ENCODE measurements at places on chromosomes 1 and 21.

DNA sequence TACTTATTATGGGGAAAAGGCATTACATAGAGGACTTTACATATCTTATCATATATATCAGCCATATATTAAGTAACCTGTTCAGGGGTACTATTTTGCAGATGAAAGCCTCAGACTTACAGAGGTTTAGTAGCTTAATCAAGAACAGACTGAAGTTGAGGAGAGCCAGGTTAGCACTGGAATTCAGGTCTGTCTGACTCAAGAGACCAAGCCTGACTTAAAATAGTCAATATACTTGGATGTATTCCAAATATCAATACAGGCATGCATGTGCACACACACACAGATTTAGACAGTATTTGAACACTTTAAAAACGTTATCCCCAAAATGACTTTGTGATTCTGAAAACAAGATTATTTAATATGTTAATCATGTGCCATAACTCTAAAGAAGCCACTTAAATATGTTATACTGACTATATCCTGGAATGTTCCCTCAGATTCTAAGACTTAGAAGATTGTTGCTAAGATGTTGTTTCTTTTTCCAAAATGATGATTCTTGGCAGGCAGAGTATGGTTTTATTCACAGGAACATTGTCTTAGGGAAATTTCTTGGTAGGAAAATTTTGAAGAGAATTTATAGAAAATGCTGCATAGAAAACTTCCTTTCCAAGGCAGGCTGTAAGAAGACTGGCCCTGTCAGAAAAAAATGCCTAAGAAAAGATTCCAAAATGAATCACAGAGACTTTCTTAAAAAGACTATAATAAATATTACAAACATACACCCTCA lies 61.6 kb downstream of the ADAMTS1 start:
- DNase-seq: no peak

DNA sequence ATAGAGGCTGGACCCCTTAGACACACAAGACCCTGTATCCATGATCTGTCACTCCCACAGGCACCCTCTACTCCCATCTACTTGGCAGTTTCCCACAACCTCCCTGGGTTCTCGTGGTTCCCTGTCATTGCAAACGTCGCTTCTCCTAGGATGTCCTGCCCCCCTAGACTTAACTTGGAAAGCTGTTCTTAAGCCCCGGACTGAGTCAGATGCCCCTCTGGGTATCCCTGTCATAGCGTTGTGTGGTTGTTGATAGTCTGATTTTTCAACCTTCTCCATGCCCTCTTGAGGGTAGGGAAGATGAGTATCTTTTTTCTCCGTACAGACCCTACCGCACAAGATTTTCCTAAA lies 11.8 kb downstream of the RCC1 start:
- no peak for DNase-seq

- DNase-seq: no peak
These were observed 31.2 kb downstream of the SDC3 start for GRCh38 chr1:30877205-30877912.

DNA sequence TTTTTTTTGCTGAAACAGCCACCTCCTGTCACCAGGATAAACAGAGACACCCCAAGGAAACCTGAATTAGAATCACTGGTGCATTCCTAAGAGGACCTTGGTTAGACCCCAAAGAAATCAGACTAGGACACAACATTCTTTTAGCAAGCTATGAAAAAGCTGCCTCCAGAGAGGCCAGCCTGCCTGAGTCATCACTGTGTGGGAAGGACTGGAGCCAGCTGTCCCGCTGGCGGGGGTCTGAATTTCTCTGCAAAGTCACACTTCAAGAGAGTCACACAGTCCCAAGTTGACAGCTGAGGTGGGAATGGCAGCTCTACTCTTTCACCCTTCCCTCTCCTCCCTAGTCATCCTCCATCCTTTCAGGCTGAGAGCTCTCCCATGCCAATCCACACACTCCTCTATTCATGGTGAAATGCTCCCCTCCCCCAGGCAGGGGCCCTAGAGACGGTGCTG lies 405.0 kb upstream of the POU3F1 start:
- no peak for DNase-seq

GRCh38 chr21:32708069-32708468 lies 19.7 kb downstream of the SYNJ1 start:
- DNase-seq: no peak

DNA sequence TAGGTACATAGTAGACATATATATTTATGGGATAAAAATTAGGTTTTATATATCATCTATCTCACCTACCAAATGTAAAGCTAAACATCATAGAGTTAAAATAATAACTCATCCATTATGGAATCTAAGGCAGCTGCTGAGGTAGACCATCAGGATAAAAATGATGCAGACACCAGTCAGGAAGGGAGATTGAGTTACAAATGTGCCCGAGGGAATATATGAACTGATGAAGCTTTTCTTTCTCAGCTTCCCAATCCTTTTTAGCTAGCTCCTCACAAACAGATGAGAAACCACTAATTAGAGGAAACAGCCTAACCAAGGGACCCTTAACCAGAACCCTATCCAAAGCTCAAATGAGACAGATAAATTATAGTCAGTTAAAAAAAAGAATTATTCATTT lies 20.9 kb downstream of the TTLL7 start:
- DNase-seq: peak; percentile 46

DNA sequence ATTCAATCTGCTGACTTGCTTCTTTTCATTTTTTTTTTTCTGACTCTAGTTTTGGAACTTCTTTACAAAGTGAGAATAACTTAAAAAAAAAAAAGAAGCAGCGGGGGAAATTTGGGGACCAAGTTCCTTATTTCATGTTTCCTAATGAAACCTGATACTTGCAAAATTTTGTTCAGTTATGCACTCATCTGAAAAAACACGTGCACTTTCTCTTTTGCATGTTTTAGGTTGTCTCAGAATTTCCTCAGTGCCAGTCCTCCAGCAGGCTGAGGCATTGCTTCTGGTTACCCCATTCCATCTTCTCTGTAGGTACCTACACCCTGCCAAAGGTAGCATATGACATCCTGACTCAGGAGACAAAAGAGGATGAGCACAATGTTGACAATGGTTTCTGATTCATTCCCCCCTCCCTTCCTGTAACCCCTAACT lies 299.7 kb downstream of the GRIK1 start:
- no peak for DNase-seq

- no peak for DNase-seq
These were observed 46.5 kb downstream of the KCNAB2 start for GRCh38 chr1:6092211-6092610.

GRCh38 chr21:35281956-35282355 lies 232.9 kb upstream of the RUNX1 start:
- no peak for DNase-seq

- DNase-seq: no peak
These were observed 10.3 kb upstream of the ADARB1 start for GRCh38 chr21:45064091-45064490.

DNA sequence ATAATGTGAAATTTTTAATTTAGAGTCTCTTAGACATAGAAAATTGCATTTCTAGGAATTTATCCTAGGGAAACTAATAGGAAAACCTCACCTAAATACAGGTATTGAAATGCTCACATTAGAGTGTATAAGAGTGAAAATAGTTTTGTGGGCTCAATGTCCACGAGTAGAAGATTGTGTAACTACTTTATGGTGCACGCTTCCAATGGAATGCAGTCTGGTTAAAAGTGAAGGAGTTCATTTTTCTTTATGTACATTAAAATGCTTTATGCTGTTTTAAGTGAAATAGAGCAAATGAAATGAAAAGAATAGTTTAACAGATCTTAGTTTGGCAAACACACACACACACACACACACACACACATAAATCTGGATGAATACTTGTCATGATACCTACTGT lies 278.2 kb downstream of the USP25 start:
- DNase-seq: no peak

DNA sequence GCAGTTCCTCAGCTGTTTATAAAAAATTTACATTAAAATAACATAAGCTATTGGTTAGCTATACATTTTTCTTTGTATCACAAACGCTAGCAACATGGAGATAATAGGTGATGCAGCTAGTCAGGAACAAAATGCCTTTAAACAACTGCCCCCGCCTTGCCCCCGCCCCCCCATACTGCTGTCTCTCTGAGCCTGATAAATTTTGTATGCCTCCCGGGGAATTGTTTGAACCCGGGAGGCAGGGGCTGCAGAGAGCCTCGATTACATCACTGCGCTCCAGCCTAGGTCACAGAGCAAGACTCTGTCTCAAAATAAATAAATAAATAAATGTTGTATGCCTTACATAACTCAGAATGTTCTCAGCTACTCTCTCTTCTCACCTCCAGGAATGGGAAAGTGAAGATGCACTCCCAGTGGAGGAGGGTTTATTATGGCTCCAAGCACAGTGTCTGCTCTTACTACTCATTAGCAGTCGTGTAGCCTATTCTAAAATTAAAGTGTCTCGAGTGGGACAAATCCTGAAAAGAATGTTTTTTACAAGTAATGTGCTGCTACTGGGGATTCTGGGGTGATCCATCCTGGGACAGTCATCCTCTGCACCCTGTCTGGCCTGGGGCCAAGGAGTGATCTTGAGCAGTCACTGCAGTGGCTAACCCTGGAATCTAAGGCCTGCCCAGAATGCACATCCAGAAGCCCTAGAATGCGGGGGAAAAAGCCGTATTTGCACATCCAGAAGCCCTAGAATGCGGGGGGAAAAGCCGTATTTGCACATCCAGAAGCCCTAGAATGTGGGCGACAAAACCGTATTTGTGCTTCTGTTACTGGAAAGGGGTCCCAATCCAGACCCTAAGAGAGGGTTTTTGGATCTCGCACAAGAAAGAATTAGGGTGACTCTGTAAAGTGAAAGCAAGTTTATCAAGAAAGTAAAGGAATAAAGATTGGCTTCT lies 39.4 kb upstream of the ZNF496 start:
- DNase-seq: no peak

GRCh38 chr1:30727824-30728223 lies 4.4 kb upstream of the MATN1 start:
- no peak for DNase-seq

- DNase-seq: peak; percentile 68
These were observed 52.7 kb upstream of the DIRAS3 start for GRCh38 chr1:68103011-68103545.

DNA sequence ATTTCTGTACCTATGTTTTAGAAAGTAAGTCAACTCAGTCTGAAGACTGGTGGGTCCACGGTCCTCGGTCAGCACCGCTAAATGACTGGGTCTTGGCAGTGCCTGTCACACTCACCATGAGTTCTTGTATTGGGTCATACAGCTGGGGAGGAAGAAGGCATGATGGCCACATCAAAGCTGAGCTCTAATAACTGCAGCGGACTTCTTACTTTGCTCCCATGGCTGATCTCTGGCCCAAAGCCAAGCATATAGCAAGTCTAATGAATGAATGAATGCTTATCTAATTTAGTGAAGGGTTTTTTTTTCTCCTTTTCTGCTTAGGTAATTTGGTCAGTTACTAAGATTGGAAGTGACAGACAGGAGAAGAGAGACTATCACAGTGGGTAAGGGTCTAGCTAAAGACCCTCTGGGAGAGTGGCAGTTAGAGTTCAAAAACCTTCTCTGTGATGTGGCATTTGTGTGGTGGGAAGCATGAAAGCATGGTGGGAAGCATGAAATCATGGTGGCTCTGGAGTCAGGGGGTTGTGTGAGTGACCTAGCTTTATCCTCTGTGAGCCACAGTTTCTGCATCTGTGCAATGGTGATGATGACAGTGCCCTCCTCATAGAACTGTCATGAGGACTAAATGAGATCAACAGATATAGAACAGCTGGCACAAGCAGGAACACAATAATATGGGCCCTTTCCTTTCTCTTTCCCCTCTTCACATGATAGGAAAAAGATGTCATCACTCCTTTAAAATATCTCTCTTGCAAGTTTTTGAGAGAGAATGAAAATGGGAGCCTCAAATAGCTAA lies 78.9 kb upstream of the JAK1 start:
- no peak for DNase-seq

- DNase-seq: no peak
These were observed 104.9 kb downstream of the EVI5 start for GRCh38 chr1:92679980-92680379.

DNA sequence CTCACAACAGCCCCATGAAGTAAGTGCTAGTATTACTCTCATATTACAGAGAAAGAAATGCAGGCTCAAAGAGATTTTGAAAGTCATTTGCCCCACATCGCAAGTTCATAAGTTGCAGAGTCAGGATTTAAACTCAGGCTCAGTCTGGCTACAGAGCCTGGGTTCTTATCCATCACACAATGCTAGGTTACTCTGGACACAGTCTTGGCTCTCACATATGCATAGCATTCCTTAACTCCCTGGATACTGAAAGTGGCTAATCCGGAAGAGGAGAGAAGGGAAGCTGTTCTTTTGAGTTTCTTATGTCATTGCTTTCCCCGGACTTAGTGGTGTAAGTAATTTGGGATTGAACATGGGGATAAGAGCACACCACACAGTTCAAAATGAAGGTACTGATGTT lies 357.4 kb upstream of the PLXNA2 start:
- no peak for DNase-seq

- no peak for DNase-seq
These were observed 13.3 kb downstream of the ITGB2 start for GRCh38 chr21:44907225-44907965.
